ENCODE measurements at places on chromosomes 7 and 10. TPM values are rescaled to one million over a fixed set of nuclear protein-coding genes. Genes with fewer than 3 reads are reported as not detected.
A peak's percentile ranks its signal among the peaks of the same experiment; 100 is the strongest.

DNA sequence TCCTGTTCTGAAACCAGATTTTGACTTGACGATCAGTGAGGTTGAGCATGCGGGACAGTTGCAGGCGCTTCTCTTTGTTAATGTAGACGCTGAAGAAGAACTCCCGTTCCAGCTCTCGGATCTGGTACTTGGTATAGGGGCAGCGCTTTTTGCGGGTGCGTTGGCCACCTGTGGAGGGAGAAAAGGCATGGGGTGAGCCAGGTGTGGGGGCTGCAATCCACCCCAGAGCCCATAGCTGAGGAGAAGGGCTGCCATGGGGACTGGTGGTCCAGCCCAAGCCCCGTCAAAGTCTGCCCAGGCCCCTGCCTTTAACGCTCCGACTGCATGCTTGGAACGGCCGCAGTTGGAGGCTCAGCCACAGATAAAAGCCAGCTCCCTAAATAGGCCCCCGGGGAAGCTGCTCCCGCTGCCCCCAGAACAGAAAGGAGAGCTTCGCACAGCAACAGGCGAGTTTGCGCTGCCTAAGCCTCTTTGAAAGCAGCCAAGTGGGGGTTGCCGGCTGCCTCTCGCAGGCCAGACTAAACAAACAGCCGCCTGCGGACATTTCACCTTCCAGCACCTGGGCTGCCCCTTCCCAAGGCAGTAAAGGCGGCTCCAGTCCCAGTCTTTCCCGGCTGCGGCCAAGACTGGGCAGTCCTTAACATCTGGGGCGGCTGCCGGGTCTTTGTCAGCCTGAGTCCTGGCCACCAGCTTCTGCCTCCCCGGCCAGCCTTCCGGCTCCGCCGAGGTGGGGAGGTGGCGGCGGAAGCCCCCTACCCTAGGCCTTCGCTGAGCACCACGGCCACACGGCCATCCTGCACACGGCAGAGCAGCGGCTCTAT is 2.0 kb downstream of the HOXA11 start:
- DNase-seq: peak; percentile 73
- no peaks in the 10 kb centered on the region for H3K4me1 ChIP-seq
- no peaks in the 10 kb centered on the region for H3K27me3 ChIP-seq
- H3K36me3 ChIP-seq: no peaks in the 10 kb centered on the region

DNA sequence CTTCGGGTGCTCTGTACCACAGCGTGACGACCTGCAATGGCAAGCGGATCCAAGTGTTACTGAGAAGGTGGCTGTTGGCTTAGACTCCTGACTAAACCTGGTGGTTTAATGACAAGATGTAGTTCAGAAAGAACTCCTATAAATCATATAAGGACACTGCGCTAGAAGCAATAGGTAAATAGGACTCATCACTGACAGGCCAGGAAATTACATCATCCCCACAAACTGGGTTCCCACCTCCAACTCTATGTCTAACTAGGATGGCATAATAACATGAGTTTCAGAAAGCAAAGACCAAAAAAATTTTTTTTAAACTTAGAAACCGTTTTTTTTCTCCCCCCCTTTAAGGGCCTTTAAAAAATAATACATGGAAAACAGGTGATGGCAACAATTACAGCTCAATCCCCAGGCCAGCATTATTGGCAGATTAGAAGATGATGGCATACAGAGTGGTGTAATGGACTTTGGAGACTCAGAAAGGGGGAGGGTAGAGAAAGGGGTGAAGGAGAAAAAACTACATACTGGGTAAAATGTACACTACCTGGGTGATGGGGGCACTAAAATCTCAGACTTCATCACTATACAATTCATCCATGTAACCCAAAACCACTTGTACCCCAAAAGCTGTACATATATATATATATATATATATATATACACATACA is 81.4 kb upstream of the FAM133B start:
- DNase-seq: no peak
- H3K27me3 ChIP-seq: no peaks in the 10 kb centered on the region
- no peaks in the 10 kb centered on the region for H3K4me1 ChIP-seq
- no peak overlapping the region for H3K4me3 ChIP-seq
- no peak overlapping the region for H3K27ac ChIP-seq
- no peaks in the 10 kb centered on the region for H3K36me3 ChIP-seq

- H3K4me1 ChIP-seq: no peaks in the 10 kb centered on the region
- no peaks in the 10 kb centered on the region for H3K27me3 ChIP-seq
- DNase-seq: no peak
- H3K36me3 ChIP-seq: no peaks in the 10 kb centered on the region
- no peak overlapping the region for H3K27ac ChIP-seq
These were observed 89.3 kb downstream of the DNMBP start for GRCh38 chr10:99920486-99920885.

DNA sequence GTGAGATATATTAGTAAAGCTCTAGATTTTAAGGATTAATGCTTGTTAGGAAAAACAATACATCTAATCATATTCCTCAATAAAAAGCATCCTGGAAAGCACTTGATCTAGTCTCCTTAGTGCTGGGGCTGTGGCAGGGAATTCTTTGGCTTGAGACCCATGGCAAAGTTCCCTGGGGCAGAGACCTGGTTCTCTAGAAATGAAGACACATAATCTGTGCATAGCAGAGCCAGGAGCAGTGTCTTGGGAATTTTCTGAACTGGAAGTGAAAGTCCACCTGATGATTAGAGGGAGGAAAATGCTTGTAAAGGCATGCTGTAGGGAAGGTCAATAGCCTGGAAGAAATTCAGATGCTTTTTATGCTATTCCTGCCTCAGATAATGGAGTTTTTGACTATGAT is 247.4 kb downstream of the CDK14 start:
- H3K4me3 ChIP-seq: no peak overlapping the region
- H3K27me3 ChIP-seq: no peaks in the 10 kb centered on the region
- H3K36me3 ChIP-seq: no peaks in the 10 kb centered on the region
- no peaks in the 10 kb centered on the region for H3K4me1 ChIP-seq

DNA sequence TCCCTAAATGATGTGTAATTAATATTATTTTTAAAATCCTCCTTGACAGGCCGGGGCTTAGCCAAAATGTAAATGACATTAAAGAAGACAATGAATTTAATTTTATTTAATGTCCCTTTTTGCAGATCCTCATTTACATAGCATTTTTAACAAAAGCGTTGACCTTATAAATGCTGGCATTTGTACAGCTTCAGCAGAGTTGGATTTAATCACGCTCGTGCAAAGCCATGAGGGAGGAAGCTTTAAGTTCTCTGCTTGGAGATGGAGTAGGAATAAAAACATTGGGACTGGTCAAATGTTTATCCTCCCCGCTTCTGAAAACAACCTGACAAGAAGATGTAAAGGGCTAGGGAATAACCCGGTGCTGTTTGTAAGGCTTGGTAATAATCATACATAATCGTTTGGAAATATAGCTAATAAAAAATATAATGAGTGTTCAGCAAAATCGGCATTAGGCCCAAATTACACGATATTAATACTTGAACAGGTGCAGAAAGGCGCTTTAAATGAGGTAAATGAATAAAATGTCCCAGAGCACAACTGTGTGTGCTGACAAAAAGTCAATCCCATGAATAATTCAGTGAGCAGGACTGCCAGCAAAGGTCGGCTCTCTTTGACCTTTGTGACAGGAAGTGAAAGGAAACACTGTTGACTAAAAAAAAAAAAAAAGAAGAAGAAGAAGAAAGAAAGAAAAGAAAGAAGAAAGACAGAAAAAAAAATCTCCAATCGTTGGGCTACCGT is 11.5 kb downstream of the EBF3 start:
- no peak overlapping the region for H3K27ac ChIP-seq
- no peak for DNase-seq
- no peak overlapping the region for H3K4me3 ChIP-seq
- no peaks in the 10 kb centered on the region for H3K36me3 ChIP-seq
- no peaks in the 10 kb centered on the region for H3K27me3 ChIP-seq
- no peaks in the 10 kb centered on the region for H3K4me1 ChIP-seq

DNA sequence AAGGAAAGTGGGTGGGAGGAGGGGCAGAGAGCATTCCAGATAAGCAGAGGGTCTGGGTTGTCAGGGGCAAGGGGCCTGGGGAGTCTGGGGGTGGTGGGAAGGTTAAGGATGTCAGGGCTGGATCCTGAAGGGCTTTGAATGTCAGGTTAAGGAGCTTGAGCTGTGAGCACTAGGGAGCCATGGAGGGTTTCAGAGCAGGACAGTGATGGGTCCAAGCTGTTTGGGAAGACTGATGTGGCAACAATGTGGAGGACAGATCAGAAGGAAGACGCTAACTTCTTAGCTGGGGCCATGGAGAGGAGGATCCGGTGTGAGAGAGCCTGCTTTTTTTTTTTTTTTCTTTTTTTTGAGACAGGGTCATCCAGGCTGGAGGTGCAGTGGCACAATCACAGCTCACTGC is 13.9 kb upstream of the AQP1 start:
- no peaks in the 10 kb centered on the region for H3K36me3 ChIP-seq
- no peak overlapping the region for H3K27ac ChIP-seq
- no peak overlapping the region for H3K4me3 ChIP-seq
- no peak for DNase-seq

GRCh38 chr10:101879456-101880231 is 36.0 kb upstream of the KCNIP2 start:
- H3K4me3 ChIP-seq: no peak overlapping the region
- no peaks in the 10 kb centered on the region for H3K27me3 ChIP-seq
- DNase-seq: no peak
- no peaks in the 10 kb centered on the region for H3K4me1 ChIP-seq

DNA sequence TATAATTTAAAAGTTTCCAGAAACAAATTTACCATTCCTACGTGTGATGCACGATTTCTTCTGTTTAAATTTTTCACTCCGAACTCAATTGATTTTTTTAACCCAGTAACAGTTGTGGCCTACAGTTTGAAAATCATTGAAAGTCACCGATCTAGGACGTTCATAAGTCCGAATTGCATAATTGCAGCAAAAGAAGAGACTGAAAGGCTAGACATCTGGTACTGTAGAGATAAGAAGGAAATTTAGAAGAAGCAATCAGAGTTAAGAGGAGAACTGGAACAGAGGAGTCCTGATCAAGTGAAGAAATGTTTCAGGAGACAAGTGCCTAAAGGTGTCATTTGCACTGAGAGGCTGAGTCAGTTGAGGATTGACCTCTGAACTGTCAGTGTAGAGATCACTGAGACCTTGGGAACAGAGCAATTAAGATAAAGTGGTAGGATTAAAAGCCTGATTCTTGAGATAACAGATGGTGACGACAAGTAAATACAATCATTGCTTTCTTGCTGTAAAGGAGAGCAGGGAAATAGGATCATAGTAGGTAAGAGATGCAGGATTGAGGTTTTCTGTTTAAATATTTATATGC is 73.5 kb downstream of the ZFAND4 start:
- DNase-seq: no peak
- H3K4me3 ChIP-seq: no peak overlapping the region
- H3K36me3 ChIP-seq: no peaks in the 10 kb centered on the region
- no peaks in the 10 kb centered on the region for H3K4me1 ChIP-seq
- H3K27ac ChIP-seq: no peak overlapping the region
- H3K27me3 ChIP-seq: no peaks in the 10 kb centered on the region

DNA sequence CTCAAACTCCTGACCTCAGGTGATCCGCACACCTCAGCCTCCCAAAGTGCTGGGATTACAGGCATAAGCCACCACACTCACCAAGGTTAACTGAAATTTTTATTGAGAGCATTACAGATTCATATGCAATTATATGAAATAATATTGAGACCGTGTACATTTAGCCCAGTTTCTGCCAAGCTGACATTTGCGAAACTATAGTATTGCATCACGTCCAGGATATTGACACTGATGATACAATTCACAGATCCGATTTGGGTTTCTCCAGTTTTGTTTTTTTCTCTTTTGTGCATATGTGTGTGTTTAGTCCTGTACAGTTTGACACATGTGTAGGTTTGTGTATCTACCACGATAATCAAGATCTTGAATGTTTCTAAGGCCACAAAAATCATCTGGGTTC is 627.9 kb upstream of the FOXK1 start:
- H3K36me3 ChIP-seq: no peaks in the 10 kb centered on the region
- no peak overlapping the region for H3K27ac ChIP-seq
- no peaks in the 10 kb centered on the region for H3K27me3 ChIP-seq
- H3K4me3 ChIP-seq: no peak overlapping the region

DNA sequence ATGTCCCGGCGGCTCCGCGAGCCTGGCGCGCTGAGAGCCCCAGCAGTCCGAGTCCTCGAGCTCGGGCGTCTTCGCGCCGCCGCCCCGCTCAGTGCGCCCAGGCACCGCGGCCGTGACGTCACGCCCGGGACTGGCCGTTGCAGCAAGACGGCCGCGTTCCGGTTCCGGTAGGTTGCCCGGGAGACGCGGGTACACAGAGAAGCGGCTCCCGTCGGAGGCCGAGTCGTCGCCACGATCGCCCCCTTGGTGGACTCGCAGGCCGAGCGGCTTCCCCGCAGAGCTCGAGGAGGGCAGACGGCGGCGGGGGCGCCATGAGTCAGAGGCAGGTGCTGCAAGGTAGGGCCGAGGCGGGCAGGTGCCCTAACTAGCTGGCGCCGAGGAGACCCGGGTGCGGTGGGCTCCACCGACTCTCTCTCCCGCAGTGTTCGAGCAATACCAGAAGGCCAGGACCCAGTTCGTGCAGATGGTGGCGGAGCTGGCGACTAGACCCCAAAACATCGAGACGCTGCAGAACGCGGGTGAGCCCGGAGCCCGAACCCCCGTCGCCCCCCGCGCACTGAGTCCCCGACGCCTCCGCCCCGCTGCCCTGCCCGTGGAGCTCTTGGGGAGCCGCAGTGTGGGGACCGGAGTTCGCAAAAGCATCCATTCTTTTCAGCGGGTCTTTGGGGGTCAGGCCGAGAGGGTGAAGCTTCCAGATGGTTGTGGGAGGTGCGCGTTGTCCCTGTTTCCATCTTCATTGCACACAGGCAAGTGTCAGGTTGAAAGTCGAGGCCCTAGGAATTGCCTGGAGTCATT is at the start of gene SPAG6:
TSS of gene SPAG6 (plus strand) at position 196 of the 795 bp plus-strand sequence. CDS start at position 312, 116 bp downstream.
- no peak within 1 kb of the TSS for H3K4me3 ChIP-seq
- DNase-seq: peak; percentile 74
- H3K4me1 ChIP-seq: no peaks in the 10 kb centered on the region

GRCh38 chr10:104300736-104301292 is 31.8 kb downstream of the GSTO2 start:
- H3K36me3 ChIP-seq: no peaks in the 10 kb centered on the region
- H3K4me3 ChIP-seq: no peak overlapping the region
- peak; percentile 91 for DNase-seq

HTR5A gene
- total RNA-seq: not detected

ZMIZ2 gene
- total RNA-seq: 96.6 TPM

ATAD1 gene
- total RNA-seq: 39.5 TPM

MUC12 gene
- 0.88 TPM for total RNA-seq

CDH23 gene
- total RNA-seq: 7.5 TPM

GBX1 gene
- not detected for total RNA-seq

CLDN4 gene
- 0.84 TPM for total RNA-seq

PLCE1 gene
- 16.6 TPM for total RNA-seq

ZNF425 gene
- 1.0 TPM for total RNA-seq

TACR2 gene
- total RNA-seq: not detected

TAS2R41 gene
- 0.69 TPM for total RNA-seq

Measured in aorta (tissue), 5 donors.